OCI-LY7 (cell line): ENCODE measurements at places on chromosomes 3 and 15.

GRCh38 chr3:145735631-145736030 lies 425.4 kb downstream of the PLOD2 start:
- DNase-seq, result no peak

DNA sequence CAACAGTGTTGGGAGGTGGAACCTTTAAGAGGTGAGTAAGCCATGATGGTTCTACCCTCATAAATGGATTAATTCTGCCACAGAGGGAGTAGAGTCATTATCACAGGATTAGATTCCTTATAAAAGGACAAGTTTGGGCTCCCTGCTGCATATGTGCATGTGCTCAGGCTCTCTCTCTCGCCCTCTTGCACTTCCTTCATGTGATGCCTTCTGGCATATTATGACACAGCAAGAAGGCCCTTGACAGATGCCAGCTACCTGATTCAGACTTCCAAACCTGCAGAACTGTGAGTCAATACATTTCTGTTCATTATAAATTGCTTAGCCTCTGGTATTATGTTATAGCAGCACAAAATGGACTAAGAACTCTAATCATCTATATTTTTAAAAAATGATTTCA lies 205.3 kb downstream of the CTNNB1 start:
- no peak for DNase-seq

DNA sequence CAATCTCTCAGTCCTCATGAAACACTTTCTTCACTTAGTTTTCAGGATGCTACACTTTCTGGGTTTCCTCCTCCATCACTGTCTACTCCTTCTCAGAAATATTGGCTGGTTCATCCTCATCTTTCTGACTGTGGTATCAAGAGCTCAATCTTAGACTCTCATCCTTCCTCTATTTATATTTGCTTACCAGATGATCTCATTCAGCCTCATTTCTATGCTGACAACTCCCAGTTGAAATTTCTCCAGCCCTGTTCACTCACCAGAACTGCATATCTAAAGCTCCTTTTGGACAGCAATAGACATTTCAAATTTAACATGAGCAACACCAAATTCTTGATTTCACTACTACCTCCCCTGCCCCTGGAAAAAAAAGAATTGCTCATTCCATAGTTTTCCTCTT lies 48.0 kb upstream of the FBN1 start:
- no peak for DNase-seq

DNA sequence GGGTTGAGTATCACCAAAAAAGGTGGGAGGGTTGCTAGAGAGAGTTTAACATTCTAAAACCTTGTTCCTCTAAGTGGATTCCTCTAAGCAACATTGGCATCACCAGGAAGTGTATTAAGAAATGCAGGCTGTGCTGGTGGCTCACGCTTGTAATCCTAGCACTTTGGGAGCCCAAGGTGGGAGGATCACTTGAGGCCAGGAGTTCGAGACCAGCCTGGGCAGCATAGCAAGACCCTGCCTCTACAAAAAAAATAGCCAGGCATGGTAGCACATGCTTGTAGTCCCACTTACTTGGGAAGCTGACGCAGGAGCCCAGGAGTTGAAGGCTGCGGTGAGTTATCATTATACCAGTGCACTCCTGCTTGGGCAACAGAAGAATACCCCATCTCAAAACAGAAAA lies 4.6 kb downstream of the MYNN start:
- DNase-seq, result no peak

- no peak for DNase-seq
Measured at GRCh38 chr3:89571707-89572106, 464.3 kb downstream of the EPHA3 start.

DNA sequence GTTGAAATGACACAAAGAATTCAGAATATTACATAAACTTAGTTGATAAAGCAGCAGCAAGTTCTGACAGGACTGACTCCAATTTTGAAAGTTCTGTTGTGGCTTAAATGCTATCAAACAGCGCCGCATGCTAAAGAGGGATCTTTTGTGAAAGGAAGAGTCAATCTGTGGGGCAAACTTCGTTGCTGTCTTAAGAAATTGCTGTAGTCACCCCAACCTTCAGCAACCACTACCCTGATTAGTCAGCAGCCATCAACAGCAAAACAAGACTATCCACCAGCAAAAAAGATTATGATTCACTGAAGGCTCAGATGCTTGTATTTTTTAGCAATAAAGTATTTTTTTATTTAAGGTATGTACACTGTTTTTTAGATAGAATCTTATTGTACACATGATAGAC lies 14.2 kb downstream of the CRBN start:
- DNase-seq, result no peak

DNA sequence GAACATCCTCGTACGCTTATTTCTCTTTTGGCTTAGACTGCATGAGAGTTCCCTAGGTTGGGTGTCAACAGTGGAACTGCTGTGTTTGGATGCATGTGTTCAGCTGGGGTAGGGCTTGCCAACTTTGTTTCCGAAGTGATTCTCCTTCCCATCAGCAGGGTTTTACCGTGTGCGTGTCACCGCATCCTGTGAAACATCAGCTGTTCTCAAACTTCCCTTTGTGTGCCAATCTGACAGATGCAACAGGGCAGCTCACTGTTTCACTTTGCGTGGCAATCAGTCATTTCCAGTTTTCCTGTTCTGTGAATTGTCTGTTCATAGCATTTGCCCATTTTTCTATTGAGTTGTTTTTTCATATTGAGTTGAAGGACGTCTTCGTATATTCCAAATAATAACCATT lies 218.8 kb downstream of the VPS13C start:
- no peak for DNase-seq

DNA sequence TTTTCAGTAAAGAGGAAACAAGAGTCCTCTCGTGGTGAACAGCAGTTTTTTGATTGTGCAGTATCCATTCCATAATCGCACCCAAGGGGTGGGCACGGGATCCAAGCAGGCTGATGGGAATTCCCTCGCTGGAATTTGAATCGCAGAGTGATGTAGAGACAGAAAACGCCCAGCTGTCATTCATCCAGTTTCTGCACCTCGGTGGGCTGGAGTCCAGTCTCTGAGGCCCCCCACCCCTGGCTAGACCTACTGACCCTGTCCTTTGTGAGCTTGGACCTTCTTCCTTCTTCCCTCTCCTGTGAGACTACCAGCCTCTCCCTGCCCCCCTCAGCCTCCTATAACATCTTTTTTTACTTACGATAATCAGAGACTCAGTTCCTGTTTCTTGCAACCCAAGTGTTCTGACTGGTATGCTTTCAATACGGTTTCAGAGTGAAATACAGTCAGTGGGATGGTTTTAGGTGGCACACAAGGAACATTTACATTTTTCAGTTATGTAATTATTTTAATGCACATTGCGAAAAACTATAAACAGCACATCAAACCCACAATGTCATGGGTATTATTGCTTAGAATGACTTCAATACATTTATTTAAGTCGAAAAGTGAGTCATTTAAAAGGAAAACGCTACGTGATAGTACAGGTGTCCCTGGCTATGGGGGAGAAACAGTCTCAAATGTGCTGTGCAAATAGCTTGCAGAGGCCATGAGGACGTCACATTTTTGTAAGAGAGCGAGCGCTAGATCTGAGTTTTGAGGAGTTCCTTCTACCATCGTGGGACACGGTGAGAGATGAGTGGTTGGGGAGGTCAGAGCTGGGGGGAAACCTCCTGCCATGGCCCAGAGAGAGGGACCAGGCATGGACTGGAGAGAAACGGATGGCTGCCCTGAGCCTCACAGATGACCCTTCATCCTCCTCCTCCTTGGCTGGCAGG lies 37.5 kb upstream of the CHST2 start:
- DNase-seq, result peak; percentile 37

- no peak for DNase-seq
Measured at GRCh38 chr3:38555926-38556325, 59.8 kb downstream of the EXOG start.

GRCh38 chr15:70387081-70387480 lies 289.4 kb upstream of the TLE3 start:
- DNase-seq, result no peak

DNA sequence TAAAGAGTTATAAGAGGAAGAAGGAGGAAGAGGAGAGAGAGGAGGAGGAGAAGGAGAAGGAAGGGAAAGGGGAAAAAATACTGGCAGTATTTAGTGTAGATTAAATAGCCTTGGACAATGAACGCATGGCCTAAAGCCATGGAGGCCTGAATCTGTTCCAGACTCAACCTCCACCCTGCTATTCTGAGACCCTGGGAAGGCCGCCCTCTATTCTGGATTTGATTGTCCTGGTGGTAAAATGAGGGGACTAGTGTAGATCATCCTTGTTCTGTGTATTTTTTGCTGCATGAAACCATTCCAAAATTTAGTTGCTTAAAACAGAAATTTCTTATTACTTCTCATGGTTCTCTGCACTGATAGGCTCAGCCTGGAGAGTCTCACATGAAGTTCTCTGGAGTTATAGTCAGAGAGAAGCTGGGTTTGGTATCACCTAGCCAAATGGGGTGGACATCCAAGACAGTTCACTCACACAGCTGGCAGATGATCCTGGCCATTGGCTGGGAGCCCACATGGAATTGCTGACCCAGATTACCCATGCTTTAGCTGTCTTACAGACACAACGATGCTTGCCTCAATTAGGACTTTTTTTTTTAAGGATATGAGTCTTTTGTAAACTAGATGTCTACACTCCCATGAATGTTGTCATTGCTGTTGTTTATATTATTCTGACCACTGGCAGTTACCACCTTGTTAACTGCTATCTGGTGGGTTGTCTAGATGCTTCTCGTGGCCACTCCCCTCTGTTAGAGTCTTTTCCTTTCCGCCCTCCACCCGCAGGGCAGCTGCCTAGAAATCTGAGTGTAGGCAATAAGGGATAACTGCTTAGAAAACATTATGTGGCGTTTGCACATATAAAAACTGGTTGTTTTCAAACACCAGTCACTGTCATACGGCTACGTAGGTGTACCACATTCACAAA lies 149.9 kb downstream of the SST start:
- no peak for DNase-seq

DNA sequence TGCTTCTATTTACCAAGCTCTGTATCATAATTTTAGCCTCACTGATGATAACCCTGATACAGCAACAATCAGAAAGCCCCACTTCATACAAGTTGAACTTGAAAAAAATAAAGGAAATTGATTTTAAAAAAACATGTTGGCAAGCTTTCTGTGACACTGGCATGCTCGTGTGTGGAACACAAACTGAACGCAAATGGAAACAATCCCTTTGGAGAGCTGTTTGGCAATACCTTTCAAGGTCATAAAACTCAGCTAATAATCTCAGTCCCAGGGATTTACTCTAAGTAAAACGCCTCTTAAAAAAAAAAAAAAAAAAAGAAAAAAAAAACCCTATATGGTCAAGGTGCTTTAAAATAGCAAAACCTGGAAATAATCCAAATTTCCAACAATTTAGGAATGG lies 166.7 kb upstream of the BCL6 start:
- no peak for DNase-seq

DNA sequence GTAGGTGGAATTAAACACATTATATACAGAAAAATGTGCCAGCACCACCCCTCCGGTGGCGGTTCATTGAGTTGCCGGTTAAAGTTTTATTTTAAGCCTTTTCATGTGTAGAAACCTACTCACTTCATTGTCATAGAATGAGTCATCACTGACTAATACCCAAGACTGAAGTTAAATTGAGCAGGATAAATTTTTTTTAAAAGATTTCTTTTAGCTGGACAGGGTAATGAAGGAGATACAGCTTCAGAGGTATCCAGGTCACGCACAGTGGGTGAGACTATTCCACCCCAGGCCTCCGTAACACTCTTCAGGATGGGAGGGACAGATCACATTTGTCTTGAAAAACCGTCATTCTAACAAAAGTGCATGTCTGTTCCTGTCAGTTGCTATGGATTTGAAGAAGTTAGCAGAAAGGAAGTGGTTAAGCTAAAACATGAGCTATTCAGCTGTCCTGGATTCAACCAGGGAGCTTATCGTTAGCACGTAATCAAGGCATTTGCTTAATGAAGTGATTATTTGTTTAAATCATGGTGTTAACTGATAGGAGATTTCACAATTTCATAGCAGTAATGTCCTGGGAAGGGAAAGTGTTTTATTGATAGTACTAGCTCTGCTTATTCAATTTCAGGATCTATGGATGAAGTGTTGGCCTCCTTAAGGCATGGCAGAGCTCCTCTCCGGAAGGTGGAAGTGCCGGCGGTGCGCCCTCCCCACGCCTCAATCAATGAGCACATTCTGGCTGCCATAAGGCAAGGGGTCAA lies 23.4 kb downstream of the WHAMM start:
- DNase-seq, result no peak

GRCh38 chr15:70063980-70064379 lies 33.7 kb downstream of the TLE3 start:
- no peak for DNase-seq

DNA sequence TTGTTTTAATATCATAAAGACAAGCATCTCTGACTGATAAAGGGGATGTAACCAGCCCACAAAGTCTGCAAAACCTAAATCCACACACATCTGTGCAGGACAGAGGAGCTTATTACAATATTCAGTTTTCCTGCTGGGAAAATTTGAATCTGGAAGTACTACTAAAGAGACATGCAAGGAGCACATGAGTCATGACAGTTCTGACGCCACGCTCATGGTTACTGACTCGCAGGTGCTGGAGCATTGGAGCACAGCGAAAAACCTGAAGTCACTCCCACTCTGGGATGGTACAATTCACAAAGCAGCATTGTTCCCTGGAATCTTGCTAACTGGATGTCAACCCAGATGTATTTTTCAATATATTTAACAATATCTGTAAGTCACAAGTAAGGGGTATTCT lies 7.6 kb upstream of the ISL2 start:
- DNase-seq, result no peak

- peak; percentile 88 for DNase-seq
Measured at GRCh38 chr15:31458596-31459399, 132.2 kb downstream of the KLF13 start.

GRCh38 chr3:81936817-81937216 lies 175.4 kb upstream of the GBE1 start:
- DNase-seq, result no peak

DNA sequence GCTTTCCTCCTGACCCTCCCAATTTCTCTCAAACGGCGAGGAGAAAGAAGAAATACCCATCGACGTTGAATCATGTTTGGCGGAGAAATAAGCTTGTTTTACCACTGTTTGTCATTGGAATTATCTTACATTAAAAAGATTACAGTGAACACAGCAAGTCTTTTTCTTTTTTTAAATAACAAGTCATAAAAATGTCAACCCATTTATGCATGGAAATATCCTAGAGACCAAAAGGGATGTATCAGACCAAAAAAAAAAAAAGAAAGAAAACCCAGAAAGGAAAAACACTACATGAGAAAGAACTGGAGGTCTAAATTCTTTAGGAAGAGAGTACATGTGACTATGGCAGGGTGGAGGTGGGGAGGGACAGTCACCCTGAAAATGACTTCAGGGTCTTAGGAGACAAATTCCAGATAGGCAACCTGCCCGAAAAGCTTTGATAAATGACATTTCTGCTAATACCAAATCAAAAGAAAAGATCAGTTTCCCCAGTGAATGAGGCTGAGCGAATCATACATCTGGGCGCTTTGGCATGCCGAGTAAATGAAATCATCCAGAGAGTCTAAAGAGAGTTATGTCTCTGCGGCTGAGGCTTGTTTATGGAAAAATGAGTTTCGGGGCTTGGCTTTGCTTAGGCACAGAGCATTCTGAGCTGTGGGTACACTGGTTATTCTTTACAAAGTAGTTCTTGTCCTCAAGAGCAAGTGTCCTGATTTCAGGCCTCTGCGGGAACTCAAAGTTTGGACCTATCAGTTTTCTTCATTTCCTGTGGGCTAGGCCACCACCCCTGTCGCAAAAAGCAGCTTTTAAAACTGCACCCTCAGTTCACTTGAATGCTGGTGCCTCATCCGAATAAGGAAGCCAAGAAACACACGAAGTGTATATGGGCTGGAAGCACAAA lies 110.1 kb upstream of the TGFBR2 start:
- no peak for DNase-seq

- DNase-seq, result no peak
Measured at GRCh38 chr3:24060055-24060454, 115.0 kb downstream of the NR1D2 start.
